ENCODE measurements at places on chromosomes 4 and X.

DNA sequence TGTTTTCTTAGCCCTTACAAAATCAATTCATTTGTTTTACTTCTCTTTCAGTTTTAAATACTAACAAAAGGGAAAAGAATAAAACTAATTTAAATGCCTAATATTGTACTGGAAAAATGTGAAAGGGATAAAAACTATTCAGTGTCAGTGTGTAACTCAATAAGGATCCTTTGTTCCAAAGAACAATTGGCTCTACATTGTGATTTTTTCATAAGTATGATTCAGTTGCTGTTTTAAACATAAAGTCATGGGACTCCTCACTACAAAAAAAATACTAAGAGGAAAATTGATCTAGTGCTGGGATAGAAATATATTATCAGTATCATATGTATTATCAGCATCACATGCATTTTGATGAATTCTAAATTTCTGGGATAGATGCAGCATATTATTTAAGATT is 199.4 kb upstream of the TRAM1L1 start:
- no peak for DNase-seq

GRCh38 chr4:145047151-145047550 is 50.8 kb downstream of the ANAPC10 start:
- DNase-seq, result no peak

DNA sequence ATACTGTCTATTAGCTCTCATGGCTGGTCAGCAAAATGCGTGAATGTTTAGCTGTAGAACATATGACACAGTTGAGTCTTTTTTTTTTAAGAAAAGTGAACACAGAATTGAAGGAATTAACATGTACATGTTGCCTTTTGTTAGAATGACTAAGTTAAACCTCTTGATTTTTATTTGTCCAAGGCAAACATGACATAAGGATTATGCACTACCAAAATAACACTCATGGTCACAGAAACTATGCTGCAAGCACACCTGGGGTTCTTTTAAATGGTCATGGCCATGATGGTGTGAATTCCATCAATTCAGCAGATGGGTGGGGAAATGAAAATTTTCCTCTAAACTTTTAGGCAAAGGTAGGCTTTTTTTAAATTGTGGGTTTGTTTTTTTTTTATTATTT is 80.1 kb upstream of the CXCL13 start:
- no peak for DNase-seq

- no peak for DNase-seq
Measured at GRCh38 chr4:31016322-31017061, 296.3 kb downstream of the PCDH7 start.

GRCh38 chrX:46676399-46677356 is 82.2 kb downstream of the SLC9A7 start:
- no peak for DNase-seq

DNA sequence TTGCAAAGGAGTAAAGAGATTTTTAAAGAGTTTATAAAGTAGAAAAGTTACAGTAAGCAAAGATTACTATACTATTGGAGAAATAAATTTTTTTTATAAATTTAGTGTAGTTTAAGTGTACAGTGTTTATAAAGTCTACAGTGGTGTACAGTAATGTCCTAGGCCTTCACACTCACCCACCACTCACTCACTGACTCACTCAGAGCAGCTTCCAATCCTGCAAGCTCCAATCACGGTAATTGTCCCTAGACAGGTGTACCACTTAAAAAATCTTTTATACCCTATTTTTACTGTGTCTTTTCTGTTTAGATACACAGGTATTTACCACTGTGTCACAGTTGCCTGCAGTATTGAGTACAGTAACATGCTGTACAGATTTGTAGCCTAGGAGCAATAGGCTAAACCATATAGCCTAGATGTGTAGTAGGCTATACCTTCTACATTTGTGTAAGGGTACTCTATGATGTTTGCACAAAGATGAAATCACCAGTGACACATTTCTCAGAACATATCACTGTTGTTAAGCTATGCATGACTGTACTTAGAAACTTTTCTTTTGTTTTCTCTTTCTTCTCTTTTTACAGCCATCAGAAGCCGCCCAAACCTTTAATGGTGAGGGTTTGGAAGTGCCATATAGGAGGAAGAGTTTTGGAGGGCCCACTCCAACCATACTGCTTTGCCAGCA is 11.8 kb upstream of the SH3RF1 start:
- DNase-seq, result no peak

DNA sequence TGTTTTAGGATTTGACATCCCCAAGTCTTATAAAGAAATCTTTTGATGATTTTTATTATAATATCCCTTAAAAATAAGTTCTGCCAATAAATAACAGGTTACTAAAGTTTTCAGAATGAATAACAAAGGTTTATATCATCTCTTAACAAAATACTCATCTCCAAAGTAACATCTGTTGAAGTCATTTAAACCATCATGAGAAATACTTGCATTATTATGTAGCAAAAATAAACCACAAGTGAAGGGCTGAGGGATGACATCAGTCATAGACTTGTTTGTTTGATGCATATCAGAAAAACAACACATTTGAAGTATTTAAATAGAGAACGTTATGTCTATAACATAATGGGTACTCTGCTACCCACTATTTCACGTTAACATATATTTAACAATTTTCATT is 114.9 kb downstream of the SPOCK3 start:
- no peak for DNase-seq

DNA sequence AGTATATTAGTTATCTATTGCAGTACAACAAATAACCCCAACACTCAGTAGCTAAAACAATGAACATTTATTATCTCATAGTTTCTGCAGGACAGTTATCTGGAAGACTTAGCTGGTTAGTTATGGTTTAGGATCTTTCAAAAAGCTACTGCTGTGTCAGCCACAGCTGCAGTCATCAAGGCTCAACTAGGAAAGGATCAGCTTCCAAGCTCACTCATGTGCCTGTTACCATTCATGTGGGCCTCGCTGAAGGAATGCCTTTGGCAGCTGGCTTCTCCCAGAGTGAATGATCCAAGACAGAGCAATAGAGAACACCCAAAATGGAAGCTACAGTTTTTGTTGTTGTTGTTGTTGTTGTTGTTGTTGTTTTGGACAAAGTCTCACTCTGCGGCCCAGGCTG is 13.5 kb upstream of the PRSS48 start:
- no peak for DNase-seq

DNA sequence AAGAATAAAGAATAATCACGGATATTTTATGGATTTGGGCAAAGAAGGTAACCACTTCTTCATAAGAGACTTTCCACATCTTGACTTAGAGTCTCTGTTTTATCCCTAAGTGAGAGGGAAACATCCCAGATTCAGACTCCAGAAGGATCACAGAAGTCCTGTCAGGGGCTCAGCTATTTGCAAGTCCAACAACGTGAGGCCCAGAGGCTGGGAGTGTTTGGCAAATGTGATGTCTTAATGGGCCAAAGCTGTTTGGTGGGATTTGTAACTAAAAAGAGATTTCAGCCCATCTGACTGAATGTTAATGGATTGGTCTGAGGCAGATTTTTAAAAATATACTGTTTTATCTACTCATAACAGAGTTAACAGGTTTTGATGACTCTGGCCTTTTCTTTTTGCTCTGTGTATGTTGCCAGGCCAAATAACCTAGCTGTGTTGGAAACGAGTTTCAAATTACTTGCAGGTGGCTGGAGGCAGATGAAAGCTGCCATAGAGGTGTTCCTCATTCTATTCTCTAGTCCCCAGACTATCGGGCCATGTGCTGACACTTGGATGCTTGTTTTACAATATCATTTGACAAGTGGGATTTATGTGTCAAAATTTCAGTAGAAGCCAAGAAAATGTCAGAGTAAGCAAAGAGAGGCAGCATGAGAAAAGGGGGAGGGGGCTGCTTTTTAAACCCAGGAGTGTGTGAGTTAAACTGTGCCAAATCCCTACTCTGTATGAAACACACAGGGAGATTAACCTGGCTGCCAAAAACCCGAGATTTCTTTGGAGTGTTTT is 330.9 kb downstream of the DCHS2 start:
- DNase-seq, result peak; percentile 10

- DNase-seq, result no peak
Measured at GRCh38 chr4:54581807-54582206, 76.0 kb upstream of the KIT start.

GRCh38 chrX:115233497-115234455 is at the start of gene LRCH2:
Gene LRCH2 (minus strand): TSS chrX:115234096. CDS start chrX:115234041, 55 bp downstream.
- peak; percentile 13 for DNase-seq

GRCh38 chr4:114512595-114513295 is 85.9 kb upstream of the UGT8 start:
- DNase-seq, result no peak

DNA sequence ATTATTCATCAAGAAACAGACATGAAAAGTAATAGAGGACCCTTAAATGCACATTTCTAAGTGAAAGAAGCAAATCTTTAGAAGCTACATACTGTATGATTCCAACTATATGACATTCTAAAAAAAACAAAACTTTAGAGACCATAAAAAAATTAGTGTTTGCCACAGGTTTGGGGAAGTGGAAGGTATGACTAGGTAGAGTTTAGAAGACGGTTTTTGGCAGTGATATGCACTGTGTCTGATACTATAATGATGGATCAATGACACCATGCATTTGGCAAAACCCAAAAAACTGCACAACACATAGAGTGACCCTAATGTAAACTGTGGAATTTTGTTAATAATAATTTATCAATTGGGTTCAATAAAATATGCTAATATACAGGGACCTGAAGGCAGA is 54.5 kb downstream of the LCORL start:
- no peak for DNase-seq

Measured in fibroblast of skin of left biceps (primary cell).